Activated CD8-positive, alpha-beta T cell treated with anti-CD3 and anti-CD28 coated beads for 36 hours (primary cell): ENCODE measurements at places on chromosomes 6 and 20. TPM values are rescaled to one million over a fixed set of nuclear protein-coding genes. Genes with fewer than 3 reads are reported as not detected.

Gene GINS1
- total RNA-seq = 34.9 TPM

- no peak for DNase-seq
Measured at GRCh38 chr6:111812060-111813038, 60.9 kb downstream of the FYN start.

- no peak for DNase-seq
Measured at GRCh38 chr6:11722805-11723631, 55.6 kb downstream of the ADTRP start.

DNA sequence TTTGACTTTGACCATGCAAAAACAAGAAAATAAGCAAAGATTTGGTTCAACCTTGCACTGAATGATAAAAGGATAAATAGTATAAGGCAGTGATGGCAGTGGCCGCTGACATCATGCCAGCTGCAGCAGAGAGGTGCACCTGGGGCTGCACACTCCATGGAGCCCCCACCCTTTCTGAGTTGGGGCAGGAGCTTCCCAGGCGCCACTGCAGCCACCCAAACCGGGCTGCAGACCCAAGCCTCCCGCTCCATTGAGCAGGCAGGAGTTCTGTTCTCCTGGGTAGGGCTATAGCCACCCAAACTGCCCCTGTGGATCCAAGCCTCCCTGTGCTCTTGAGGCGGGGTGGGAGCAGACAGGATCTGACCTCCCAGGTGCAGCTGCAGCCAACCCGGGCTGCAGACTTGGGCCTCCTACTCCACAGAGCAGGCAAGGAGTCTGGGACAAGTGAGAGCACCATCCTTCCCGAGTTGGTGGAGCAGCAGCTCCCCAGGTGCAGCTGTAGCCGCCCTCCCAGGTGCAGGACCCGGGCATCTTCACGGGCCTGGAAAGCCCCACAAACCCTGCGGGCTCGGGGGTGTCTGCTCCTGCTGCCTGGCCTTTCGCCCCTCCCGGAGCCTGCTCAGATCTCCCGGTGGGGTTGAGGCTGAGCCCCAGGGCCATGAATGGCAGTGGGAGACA lies 537.9 kb downstream of the TENT5A start:
- DNase-seq = no peak

Gene MPC1
- total RNA-seq = 17.4 TPM
